NCI-H460 (cell line): ENCODE measurements at places on chromosomes 4 and X.

DNA sequence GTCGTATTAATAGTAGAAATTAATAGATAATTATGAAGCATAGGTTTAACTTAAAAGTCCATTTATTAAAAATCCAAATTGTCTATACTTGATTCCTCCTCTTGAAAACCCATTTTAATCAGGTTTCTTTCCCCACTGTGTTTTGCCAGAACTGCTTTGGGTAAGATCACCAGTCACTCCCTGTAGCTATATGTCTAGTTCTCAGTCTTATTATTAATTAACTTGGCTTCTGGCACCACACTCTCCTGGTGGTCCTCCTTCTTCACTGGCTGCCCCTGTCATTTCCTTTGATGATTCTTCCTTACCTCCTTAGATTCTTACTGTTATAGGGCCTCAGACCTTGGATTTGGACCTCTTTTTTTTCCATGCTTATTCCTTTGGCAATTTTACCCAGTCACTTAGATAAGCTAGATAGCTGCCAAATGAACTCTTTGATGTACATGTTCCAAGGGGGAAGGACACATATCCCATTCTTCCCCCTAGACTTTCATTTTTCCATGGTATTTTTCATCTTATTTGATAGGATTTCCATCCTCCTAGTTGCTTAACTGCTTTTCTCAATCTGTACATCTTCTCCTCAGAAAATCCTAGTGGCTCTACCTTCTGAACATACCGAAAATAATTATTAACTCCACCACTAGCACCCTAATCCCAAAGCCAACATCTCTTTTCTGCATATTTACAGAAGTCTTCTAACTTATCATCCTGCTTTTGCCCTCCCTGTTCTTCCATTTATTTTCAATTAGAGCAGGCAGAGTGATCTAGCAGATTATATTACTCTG, 24.5 kb downstream of the GIMD1 start:
- DNase-seq: no peak

GRCh38 chr4:8675383-8675782, 82.8 kb downstream of the CPZ start:
- DNase-seq: no peak

GRCh38 chrX:16828124-16828908, 41.8 kb downstream of the RBBP7 start:
- DNase-seq: peak; percentile 82

- no peak for DNase-seq
Measured at GRCh38 chrX:68827256-68827655, 1.6 kb upstream of the EFNB1 start.

- DNase-seq: no peak
Measured at GRCh38 chr4:147101678-147102077, 156.0 kb upstream of the TTC29 start.

DNA sequence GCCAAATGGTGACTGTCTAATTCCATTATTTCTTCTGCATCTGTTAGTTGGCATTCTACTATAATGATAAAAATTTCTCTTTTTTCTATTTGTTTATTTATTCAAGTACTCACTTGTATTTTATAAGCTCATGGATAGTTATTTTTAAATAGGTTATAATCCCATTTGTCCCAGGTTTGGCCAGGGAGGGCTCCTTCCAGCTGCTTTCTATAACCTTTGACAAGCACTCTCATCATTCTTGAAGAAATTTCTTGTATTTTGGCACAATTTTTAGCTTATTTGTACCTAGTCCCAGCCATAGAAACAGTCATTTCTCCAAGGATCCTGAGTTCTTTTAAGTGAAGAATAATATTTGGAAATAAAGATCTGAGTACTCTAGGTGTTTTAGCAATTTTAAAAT, 1038.6 kb upstream of the AGA start:
- DNase-seq: no peak

GRCh38 chr4:77599378-77599777, 6.2 kb upstream of the CXCL13 start:
- peak; percentile 19 for DNase-seq

GRCh38 chrX:97854086-97854485, 970.4 kb downstream of the RPA4 start:
- no peak for DNase-seq

DNA sequence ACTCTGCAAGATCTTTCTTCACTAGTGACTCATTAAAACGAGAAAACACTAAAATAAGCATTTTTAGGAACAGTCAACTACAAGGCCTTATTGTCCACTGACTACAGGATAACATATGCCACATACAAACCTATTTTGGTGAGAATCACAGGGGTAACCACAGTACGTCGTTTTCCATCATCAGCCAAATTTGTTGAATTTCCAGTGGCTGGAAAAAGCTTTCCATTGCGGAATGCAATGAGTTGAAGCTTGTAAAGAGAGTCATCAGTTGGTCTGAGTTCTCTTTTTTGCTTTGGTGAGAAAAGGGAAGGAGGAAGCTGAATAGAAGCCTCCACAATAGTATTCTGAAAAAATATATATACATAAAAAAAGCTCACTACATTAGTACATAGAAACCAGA, 102.4 kb downstream of the ADGRA3 start:
- DNase-seq: no peak

GRCh38 chr4:42519803-42520417, 122.6 kb downstream of the SHISA3 start:
- peak; percentile 54 for DNase-seq

- peak; percentile 69 for DNase-seq
Measured at GRCh38 chrX:12701628-12702027, 89.6 kb upstream of the PRPS2 start.

DNA sequence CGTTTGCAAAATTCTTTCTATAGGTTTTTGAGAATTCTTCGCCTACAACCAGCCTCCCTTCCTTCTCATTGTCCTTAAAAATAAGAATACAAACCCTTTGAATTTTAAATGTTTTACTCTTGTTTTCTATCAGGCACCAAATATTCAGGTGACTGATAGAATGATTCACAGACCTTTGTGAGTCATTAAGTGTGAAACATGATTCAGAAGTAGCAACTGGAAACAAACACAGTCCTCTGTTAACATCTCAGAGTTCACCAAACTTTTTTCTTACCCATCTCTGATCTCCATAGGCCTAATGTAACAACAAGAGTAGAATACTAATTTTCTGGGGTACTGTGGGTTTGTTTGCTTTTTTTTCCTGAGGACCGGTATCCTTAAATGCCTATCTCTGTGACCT, 63.4 kb upstream of the MAB21L2 start:
- DNase-seq: no peak

GRCh38 chr4:16598597-16599206, 299.7 kb downstream of the LDB2 start:
- DNase-seq: no peak

GRCh38 chr4:73828956-73829355, 7.5 kb upstream of the CXCL6 start:
- DNase-seq: no peak

DNA sequence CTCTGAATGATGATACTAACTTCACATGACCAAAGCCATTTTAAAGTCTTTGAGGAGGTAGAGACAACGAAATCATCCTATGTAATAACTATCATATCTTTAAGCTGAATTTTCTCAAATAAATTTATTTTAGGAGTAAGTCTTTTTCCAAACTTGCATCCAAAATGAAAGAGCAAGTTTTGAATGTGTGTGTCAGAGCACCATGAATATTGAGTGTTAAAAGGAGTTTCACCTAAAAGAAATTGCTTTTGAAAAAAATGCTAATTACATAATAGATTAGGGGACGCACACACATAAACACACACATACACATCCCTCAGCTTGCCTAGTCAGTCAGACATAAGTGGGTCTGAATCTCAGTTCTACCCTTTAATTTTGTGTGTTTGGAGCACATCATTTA, 1.9 kb downstream of the ANK2 start:
- no peak for DNase-seq

GRCh38 chr4:52910115-52910514, 48.0 kb downstream of the RASL11B start:
- DNase-seq: no peak

DNA sequence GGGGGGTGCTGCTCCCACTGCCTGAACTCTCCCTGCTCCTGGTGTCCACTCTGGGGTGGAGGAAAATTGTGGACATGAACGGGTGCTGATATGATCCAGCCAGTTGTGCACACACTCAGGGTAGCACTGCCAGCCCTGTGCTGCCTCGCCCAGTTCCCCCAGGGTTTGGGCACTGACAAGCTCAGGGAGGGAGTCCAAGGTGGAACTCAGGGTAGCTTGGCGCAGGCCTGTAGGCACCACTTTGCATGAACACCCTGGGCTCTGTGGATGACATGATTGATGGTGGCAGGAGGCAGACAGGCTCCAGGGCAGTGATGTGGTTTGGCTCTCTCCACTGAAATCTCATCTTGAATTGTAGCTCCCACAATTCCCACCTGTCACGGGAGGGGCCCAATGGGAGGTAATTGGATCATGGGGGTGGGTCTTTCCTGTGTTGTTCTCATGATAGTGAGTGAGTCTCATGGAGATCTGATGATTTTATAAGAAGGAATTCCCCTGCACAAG, 572.0 kb upstream of the PABPC4L start:
- no peak for DNase-seq
